ENCODE measurements at places on chromosomes 16 and 17. TPM values are rescaled to one million over a fixed set of nuclear protein-coding genes. Genes with fewer than 3 reads are reported as not detected.

Gene COPRS
- 27.8 TPM for total RNA-seq

Gene KCNJ18
- total RNA-seq, result not detected

Gene RAMP2
- 6.1 TPM for total RNA-seq

Gene CDR2L
- total RNA-seq, result 59.1 TPM

Gene IRF8
- total RNA-seq, result 0.41 TPM

Gene CRHR1
- total RNA-seq, result 0.38 TPM
